Activated CD4-positive, alpha-beta T cell treated with anti-CD3 and anti-CD28 coated beads for 24 hours (primary cell): ENCODE measurements at places on chromosomes 13 and 19.
A peak's percentile ranks its signal among the peaks of the same experiment; 100 is the strongest.

DNA sequence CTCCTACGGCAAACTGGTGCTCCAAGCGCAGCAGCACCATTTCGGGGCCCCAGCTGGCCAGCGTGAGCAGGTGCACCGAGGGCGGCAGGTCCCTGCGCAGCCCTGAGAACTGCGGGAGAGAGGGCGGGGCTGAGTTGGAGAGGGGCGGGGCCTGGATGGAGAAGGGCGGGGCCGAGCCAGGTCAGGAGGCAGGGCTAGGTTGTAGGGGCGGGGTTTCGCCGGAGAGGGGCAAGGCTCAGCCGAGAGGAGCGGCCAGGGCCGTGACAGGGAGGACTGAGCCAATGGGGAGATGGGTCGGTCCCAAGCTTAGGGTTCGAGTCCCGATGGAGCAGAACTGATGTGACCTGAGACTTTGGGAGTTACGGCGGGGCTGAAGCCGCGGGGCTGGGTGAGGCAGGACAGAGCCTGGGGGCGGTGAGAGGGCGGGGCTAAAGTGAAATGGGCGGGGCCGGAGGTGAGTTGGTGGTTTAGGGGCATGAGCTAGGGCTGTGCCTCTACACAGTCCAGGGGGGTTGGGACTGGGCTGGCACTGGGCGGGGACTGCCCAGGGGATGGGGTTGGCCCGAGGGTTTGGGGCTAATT lies 19.0 kb downstream of the MAN2B1 start:
- DNase-seq = no peak

DNA sequence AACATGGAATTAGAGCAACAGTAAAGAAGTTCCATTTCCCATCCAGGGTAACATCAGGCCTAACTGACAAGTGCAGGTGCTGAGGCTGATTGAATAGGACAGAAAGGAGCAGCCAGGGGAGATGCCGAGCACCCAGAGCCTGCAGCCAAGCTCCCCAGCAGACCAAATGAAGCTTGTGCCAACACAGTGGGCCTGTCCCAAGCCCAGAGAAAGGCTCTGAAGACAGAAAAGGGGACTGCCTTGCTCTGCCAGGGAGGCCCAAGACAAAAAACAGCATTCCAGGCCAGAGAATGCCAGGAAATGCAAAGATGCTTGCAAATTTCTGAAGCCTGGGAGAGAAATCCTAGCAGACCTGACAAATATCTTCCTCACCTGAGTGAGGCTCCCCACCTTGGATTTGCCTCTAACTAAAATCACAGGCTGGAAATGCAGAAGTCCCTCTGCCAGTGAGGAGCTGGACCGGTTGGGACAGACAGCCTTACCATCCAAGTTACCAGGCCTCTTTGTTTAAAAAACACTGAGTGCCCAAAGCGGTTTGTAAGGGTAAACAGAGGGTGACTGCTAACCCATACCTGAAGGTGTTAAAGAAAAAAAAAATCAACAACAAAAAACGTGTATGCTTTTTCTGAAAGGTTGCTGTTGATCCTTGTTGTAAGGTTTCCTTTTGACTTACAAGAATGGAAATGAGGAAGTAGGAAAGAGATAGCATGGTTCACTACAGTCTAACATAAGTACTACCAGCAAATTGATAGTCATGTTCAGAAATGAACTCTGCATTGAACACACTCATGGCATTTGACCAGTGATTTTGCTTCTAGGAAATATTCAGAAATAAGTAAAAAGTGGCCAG lies 11.8 kb upstream of the HMGB1 start:
- no peak for DNase-seq

- DNase-seq = no peak
These were observed 26.5 kb downstream of the SMIM24 start for GRCh38 chr19:3453840-3454239.

GRCh38 chr19:3075605-3076431 lies 13.5 kb upstream of the TLE5 start:
- peak; percentile 73 for DNase-seq

DNA sequence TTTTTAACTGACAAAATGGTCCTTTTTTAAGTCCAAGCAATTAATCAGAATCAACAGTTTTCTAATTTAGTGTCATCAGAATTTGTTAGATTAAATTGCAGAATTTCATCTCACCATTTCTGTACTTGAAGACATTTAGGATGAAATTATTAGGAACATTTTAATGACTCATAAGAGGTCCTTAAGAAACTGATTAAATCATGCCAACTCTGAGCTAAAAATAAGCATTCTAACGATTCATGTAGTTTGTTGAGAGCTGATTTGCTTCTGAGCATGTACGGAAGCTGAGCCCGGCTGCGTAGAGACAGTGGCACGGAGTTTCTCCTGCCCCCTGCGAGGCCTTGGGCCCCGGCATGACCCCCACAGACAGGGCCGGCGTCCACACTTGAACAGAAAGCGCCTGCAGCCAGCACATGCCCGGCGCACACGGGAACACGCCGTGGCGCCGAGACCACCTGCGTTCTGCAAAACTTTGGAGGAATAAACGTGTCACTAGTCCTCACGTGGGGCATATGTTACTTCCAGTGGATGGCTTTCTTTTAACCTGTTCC lies 89.7 kb upstream of the MCF2L start:
- DNase-seq = no peak

DNA sequence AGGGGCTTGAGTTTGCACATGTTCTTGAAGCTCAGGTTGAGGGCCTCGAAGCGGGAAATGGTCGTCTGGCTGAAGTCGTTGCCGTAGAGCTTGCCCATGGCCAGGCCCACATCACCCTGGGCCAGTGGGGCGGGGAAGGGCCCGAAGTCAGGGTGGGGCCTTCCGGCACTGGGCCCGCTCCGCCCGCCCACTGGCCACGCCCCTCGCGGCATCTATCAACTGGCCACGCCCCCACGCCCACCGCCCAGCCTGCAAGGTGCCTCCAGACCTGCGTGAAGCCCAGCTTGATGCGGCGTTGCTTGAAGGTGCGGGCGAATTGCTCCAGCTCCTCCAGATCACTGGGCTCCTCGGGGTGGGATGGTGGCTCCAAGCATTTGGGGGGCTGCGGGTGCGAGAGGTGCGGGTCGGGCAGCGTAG lies 19.9 kb downstream of the ZNF574 start:
- no peak for DNase-seq

DNA sequence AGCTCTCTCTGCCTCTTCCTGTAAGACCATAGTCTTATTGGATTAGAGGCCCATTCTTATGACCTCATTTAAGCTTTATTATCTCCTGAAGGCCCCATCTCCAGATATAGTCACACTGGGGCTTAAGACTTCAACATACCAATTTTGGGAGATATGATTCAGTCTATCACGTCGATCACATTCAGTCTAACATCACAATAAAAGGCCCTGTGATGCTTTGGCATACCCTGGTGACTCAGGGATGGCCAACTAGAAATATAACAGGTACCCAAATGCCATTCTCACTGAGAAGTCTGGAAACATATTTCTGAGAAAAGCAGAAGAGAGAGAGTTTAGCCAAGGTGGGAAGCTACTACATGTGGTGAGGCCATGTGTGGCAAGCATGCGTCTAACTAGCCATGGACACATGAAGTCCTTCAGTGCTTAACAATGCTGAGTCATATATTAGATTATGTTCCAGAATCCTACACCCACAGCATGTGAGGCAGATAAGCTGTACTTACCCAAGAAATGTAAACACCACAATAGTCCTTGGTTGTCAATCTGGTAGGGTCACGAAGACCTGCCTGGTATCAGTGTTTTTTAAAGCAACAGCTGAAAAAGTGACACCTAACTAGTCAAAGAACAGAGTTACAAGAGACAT lies 485.1 kb downstream of the FOXO1 start:
- no peak for DNase-seq

- no peak for DNase-seq
These were observed 1.0 kb downstream of the POSTN start for GRCh38 chr13:37597477-37598025.

GRCh38 chr13:109906976-109907375 lies 120.6 kb upstream of the IRS2 start:
- DNase-seq = no peak

GRCh38 chr13:59391696-59392095 lies 772.0 kb downstream of the DIAPH3 start:
- peak; percentile 1 for DNase-seq

DNA sequence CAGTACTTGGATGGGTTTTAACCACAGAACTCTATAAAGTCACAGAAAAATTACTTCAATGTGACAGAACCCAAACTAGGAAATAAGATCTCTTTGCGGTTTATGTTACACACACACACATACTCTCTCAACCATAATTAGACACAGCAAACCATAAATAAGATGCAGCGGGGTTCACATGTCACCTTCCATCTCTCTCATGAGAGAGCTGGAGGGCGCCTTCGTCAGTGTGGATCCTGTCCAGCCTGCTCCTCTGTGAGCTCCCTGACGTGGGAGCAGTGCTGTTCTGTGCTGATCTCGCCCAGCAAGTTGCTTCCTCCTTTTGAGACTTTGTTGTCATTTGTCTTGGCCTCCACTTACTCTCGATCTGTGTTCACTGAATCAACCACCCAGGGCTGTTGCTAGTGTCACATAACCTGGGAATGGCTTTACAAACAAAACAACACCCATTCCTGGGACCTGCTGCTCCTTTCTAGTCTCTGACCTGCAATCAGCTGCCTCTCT lies 204.9 kb upstream of the KL start:
- DNase-seq = no peak

- no peak for DNase-seq
These were observed 28.9 kb upstream of the EVI5L start for GRCh38 chr19:7801020-7801570.
